Gastrocnemius medialis (tissue), 4 donors: ENCODE measurements at places on chromosomes 3 and 15. TPM values are rescaled to one million over a fixed set of nuclear protein-coding genes. Genes with fewer than 3 reads are reported as not detected.

The LYZL4 gene
- not detected for total RNA-seq

DNA sequence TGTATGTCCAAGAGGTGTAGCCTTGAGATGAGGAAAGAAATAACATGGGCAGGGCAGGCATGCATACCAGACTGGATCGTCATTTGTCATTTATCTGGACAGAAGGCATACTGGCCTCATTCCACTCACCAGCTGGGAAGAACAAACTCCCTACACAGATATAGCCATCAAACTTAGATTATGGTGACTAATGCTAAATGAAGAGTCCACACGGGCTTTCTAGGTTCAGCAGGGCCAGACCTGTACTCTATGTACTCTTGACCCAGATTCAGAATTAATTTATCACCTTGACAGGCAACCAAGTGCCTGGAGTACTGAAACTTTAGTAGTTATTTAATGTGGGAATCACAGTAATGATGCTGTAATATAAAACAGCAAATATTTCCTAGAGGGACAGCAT lies 164.3 kb upstream of the IL12A start:
- peak; percentile 81 for DNase-seq

DNA sequence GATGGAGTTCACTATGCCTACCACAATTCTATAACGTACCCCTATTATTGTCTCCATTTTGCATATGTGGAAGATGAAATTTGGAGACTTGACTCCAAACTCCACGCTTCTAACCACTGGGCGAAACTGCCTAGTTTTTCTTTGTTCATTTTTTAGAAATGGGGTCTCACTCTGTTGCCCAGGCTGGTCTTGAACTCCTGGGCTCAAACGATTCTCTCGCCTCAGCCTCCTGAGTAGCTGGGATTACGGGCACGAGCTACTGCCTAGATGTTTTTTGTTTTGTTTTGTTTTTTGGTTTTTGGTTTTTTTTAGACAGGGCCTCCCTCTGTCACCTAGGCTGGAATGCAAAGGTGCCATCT lies 584 bp upstream of the RPL32 start:
- DNase-seq: no peak

The FNDC3B gene
- total RNA-seq: 95.4 TPM

DNA sequence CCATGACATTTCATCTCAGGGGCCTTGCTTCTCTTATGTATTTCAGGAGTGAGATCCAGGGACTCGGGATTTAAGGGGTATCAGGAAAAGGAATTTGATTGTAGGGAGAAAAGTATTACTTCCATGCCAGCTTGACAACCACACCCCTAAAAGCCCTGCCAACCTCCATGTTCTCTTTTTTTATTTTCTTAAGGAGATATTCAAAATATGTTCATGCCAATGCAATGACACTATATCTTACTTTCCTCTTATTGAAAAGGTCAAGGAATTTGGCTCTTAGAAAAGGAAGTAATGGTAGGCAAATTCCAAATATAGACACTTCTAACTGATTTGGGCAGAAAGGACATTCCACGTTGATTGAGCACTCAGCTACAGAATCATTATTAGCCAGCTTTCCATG lies 407.5 kb upstream of the NECTIN3 start:
- DNase-seq: no peak

DNA sequence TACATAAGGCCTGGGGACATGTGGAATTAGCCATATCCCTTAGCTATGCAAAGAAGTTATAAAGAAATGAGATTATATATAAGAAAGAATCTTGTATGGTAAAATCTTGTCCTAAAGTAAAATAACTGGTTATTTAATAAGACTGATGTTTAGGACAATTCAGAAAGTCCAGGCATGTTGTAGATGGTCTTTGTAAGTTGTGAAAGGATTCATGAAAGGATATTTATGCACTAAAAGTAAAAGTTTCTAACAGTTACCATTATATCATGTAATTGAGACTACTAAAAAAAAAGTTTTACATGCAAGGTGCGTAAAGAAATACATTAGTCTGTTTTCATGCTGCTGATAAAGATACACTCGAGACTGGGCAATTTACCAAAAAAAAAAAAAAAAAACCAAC lies 146.3 kb downstream of the FMN1 start:
- DNase-seq: no peak

- no peak for DNase-seq
These were observed 30.5 kb upstream of the TNFSF10 start for GRCh38 chr3:172553526-172554252.

The MUSTN1 gene
- total RNA-seq: 385 TPM

DNA sequence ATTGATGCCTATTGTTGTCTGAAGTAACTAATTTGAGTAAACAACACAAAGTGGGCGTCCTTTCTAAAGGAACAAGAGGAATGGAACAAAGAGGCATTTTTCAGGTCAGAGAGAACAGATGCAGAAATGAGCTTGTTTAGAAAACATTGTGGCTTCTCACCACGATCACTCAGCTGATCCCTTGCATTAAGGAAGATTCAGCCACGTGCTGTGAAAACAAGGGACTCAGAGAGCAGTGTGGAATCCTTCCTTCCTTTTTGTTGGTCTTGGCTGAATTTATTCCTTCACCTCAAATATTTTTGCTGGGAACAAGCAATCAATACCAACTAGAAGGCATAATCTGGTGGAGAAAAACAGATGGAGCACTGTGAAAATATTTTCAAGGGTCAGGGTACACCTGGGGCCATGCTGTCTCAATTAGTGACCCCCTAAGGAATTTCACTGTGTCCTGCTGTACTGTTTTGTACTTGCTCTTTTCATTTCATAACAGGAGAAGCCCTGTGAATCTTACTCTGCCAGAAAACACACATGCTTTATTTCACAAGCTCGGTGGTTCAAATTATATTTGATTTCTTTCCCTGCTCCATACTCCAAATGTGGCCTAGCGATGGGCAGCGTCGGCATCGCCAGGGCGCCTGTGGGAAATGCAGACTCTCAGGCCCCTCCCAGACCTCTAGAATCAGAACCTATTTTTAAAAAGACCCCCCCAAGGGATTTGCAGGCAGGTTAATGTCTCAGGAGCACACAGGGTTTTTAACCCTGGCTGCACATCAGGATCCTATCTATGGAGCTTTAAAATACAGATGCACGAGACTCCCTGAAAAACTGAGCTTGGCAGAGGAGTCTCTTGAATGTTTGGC lies 11.6 kb upstream of the SLC6A20 start:
- peak; percentile 22 for DNase-seq

DNA sequence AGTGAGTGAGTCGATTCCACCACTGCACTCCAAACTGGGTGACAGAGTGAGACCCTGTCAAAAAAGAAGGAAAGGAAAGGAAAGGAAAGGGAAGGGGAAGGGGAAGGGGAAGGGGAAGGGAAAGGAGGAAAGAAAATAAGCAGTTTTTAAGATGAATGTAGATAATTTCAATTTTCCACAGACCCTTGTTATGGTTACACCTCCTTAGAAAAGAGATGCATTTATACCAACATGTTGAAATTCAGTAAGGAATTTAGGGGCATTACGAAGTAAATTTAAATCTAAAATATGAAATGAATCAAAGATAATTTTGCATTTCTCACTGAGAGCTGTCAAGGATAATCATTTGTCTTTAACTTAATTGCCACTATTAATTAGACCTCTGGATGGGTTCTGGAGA lies 146.5 kb upstream of the TMC3 start:
- no peak for DNase-seq

DNA sequence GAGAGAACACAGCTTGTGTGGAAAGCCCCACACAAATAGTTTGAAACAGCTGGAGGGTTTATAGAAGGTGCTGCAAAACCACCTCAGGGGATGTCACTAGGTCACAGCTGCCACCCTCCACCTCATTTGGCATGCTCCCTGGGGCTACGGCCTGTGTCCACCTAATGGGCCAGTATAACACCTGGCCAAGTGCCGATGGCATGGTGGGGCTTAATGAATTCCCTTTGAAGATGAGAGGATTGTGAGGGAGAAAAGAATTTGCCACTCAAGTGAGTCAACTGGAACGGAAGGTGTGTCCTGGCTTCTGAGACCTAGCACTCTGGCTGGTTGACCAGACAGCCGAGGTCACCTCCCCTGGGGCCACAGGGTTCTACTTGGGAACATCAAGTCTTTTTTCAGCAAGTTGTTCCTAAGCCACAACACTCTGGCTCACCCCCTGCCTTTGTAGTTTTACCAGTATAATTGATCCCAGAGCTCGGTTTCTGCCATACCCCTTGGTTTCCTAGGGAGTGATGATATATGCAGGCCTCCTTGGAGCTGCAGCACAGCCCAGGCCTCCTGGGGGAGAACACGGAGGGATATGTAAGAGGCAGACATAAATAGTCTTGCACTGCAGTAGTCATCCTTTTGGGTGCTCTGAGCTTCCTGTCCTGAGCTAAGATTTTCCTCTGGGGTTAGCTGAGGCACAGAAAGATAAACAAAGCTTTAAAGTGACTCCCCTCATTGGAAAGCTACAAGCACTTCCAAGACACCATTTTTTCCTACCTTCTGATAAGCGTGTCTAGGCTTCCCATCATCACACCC lies 178.2 kb upstream of the LPP start:
- peak; percentile 87 for DNase-seq

The SMCO1 gene
- total RNA-seq: 0.46 TPM

GRCh38 chr3:48402281-48402732 lies 27.6 kb downstream of the PLXNB1 start:
- peak; percentile 80 for DNase-seq

DNA sequence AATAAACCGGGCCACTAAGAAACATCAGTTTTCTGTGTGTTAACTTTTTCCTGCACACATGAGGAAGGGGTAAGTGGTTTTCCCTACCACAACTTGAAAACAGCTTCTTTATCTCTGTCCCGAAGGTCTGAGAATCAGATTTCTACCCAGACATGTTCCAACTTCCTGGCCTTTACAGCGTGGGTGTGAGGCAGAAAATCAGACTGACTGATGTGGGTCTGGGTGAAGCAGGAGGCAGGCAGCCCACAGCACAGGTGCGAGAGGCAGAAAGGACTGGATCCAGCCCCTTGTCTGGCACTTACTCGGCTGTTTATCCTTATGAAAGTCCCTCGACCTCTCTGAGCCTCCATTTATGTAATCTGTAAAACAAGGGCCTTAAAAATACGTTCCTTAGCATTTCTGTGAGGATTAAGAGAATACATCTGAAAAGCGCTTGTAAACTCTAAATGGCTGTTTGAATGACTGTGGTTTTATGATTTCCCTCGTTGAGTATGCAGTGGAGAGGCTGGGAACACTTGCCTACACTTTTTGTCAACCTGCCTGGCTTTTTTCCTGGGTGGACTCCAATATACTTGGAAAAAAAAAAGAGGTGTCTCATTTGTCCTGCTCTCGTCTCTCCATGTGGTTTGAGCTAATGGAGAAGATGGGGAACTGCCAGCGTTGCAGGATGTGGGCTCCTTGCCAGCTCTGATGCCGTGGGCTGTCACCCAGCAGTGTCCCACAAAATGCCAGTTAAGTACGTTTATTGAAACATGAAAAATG lies 3.1 kb downstream of the AGBL1 start:
- DNase-seq: no peak

The PARP15 gene
- not detected for total RNA-seq

DNA sequence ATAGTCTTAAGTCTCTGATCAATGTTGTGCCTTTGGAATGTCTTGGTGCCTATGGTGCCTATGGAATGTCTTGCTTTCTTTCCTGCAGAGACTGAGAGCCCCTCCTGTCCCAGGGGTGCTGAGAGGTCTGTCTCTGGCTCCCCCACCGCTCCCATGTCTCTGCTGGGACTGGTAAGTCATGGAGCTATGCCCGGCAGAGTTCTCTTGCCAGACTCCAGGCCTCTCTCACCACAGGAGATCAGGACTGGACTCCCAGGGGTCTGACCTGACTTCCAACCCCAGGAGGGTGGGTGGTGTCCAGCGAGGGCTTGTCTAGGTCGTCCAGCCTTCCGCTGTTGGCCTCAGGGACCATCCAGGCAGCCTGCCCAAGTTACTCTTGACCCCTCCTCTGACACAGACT lies 14.0 kb upstream of the CYP11A1 start:
- no peak for DNase-seq

The DCBLD2 gene
- total RNA-seq: 6.5 TPM

DNA sequence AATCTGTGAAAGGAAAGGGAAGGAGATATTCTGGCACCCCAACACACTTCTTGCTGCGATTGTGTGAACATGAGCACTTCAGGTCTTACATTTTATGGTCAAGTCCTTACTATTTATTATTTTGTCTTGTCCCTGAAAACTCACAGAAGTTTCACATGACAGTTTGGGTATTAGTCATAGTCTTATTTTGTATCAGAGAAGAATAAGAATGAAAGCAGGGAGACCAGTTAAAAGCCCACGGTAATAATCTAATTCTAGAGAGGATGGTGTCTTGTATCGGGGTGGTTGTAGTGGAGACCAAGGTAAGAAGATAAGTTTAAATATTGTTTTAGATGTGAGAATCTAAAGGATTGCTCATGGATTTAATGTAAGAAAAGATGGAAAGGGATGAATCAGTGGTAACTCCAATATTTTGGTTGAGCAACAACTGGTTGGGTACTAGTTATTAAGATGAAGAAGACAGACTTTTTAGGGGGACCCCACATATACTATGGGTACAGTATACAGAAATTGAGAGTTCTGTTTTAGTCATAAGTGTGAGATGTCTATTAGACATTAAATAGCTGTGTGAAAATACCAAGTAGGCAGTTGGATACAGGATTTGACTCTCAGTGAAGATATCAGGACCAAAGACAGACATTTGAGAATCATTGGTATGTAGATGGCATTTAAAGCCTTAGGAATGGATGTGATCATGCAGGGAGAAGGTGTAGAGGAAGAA lies 227.6 kb downstream of the MFSD1 start:
- DNase-seq: no peak

GRCh38 chr3:43378066-43378935 lies 92.0 kb downstream of the SNRK start:
- DNase-seq: peak; percentile 36

GRCh38 chr3:119647843-119648575 lies 12.4 kb downstream of the POPDC2 start:
- DNase-seq: no peak

GRCh38 chr3:194306771-194307640 lies 44.1 kb downstream of the CPN2 start:
- no peak for DNase-seq

The CP gene
- 10.6 TPM for total RNA-seq

The SI gene
- not detected for total RNA-seq

The EFCAB12 gene
- not detected for total RNA-seq

DNA sequence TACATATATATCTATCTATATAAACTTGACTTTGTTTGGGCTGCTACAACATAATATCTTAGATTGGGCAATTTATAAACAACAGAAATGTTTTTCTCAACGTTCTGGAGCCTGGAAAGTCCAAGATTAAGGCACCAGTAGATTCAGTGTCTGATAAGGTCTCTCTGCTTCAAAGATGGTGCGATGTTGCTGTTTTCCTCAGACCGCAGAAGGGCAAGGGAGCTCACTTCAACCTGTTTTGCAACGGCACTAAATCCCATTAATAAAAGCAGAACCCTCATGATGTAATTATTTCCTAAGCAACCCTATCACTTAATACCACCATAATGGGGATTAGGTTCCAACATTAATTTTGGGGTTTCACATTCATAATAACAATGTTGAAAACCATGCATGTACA lies 1134.8 kb downstream of the NSUN3 start:
- no peak for DNase-seq

The PP2D1 gene
- total RNA-seq: not detected

The GOLGA8J gene
- total RNA-seq: not detected

GRCh38 chr15:42253300-42253699 lies 19.7 kb upstream of the GANC start:
- no peak for DNase-seq

- no peak for DNase-seq
These were observed 66.0 kb downstream of the HERC2 start for GRCh38 chr15:28255965-28256364.

The RASGRF1 gene
- not detected for total RNA-seq

The NTRK3 gene
- total RNA-seq: 2.7 TPM

GRCh38 chr3:105785803-105786202 lies 83.0 kb downstream of the CBLB start:
- DNase-seq: no peak

The LDHAL6B gene
- total RNA-seq: not detected

The GBE1 gene
- 315 TPM for total RNA-seq

The SEC62 gene
- 22.6 TPM for total RNA-seq
